ENCODE measurements at places on chromosomes 7 and 10. TPM values are rescaled to one million over a fixed set of nuclear protein-coding genes. Genes with fewer than 3 reads are reported as not detected.

CALHM2 gene
- 5.9 TPM for total RNA-seq

DNA sequence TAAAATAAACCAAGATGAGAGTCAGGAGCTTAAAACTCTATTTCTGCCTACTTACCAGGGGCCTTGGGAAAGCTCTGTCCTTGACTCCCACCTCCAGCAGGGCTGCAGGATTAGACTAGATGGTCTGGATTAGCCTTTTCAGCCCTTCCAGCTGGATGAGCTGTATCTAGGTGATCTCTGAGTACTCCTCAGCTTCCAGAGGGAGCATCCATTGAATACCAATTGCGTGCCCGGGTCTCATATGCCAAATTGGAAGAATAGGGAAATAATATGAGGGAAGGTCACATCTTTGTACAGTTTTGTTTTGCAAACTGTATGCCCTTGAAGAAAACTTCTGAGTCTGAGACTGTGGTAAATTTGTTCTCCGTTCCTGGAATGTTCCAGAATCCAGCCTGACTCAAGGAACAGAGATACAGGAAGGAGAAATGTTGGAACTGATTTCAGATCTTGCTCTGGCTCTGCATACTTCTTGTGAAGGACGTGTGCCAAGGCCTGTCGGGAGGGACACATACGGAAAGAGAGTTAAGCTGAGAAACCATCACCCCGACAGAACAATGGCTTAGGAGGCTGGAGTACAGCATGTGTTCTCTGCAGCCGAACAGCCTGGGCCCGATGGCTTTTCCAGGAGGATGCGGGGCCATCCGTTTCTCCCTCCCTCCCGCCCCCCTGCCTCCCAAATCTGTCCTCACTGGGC, 44.9 kb downstream of the MINDY4 start:
- no peak for DNase-seq

STEAP1 gene
- total RNA-seq = 5.5 TPM

- no peak for DNase-seq
Observed at GRCh38 chr10:119509909-119510451, 32.5 kb downstream of the RGS10 start.

DNA sequence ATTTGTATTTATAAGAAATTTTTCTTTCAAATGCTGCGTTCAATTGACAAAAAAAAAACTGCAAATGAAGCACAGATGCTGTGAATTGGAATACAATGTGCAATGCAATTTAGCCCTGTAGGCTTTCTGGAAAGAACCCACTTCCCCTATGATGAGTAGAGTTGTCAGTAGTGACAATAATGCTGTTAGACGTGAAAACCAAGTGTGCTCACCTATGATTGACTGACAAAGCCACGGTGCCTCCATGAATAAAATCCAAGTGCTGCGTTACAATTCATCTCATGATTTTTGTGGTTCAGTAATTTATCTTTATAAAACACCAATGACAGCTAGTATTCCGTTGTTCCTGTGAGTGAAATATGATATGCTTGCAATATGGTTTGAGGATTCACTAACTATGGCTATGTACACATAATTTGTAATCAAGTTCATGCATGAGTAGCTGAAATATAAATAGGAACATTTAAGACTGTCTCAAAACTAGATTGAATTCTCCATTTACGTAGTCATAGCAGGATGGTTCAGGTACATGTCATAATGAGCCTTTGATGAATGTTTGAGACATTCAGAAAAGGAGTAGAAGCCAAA, 1160.3 kb downstream of the CNTNAP2 start:
- no peak for DNase-seq

ZWINT gene
- total RNA-seq = 85.8 TPM

AGAP9 gene
- total RNA-seq = 9.9 TPM

DNA sequence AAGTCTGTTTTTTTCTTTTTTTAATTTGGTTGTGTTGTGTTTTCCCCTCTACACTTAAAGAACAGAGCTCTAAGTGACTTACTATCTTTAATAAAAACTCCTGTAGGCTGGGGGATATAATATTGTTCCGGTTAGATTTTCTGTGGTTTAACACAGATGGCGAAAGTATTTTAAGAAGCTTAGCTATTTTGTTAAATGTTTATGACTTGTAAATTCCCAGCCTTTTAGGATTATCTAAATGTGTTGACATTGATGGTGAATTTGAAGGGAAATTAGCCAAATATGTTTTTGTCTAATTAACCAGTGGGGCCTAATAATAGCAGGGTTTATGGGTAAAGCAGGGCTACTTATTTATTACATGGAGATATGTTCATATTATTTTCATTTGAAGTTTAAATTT, 538.5 kb downstream of the INHBA start:
- DNase-seq = no peak

DNA sequence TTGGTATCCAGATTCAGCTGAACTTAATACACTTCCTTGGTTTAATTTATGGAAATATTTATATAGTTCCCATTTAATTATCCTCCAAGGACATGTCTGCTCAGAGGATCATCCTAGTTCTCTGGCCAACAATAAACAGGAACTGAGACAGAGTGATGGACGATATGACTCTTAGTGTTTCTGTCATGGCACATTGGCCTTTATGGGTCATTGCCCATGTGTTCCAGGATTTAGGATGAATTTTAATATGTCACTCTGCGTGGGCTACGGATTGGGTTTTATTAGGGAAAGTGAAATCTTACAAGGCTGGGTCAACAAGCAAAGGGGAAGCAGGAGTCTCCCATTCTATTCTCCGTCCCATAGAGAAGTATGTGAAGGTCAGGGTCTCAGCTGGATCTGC, 18.8 kb upstream of the TNPO3 start:
- no peak for DNase-seq

GRCh38 chr10:79563426-79563825, 3.2 kb upstream of the SFTPA2 start:
- no peak for DNase-seq

GRCh38 chr7:122140918-122141317, 3.1 kb downstream of the AASS start:
- no peak for DNase-seq

TUBB8 gene
- 0.08 TPM for total RNA-seq

TM9SF3 gene
- total RNA-seq = 179 TPM

EZH2 gene
- 38.3 TPM for total RNA-seq

PALD1 gene
- total RNA-seq = 3.0 TPM

FAM25A gene
- not detected for total RNA-seq

LRRC4 gene
- total RNA-seq = not detected

CDNF gene
- 0.39 TPM for total RNA-seq

PRKCQ gene
- 0.23 TPM for total RNA-seq

MYOF gene
- 376 TPM for total RNA-seq

PNLIPRP3 gene
- total RNA-seq = not detected

GRCh38 chr10:31615129-31615528, 296.1 kb downstream of the ZEB1 start:
- DNase-seq = no peak

GRCh38 chr10:1736144-1736971, 967 bp downstream of the ADARB2 start:
- DNase-seq = no peak

GRCh38 chr10:77877441-77878344, 48.9 kb downstream of the DLG5 start:
- no peak for DNase-seq

- no peak for DNase-seq
Observed at GRCh38 chr7:921581-922333, 32.7 kb downstream of the ADAP1 start.

FBXL13 gene
- 2.5 TPM for total RNA-seq
